ENCODE measurements at places on chromosomes 6 and 20.

DNA sequence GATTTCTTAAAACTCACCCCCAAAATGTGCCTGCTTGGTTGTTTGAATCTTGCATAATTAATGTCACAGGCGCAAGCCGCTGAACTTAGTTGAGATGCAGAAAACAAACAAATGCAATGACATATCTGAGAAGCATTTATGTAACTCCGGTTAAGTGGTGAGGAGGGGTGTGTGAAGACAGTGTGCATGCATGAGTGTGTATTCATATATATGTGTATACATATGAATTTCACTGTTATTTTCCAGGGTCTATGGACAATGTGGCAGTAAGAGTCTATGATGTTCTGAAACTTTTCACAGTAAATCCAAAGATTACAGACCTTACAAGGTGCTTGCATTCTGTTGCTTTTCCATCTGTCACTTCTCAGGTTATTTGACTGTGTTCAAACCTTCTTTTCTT lies 103.0 kb downstream of the ZNF217 start:
- no peak for DNase-seq

GRCh38 chr6:143732536-143732935 lies 54.8 kb downstream of the PHACTR2 start:
- no peak for DNase-seq

GRCh38 chr20:14454296-14454695 lies 116.9 kb upstream of the FLRT3 start:
- DNase-seq = no peak

- DNase-seq = no peak
Observed at GRCh38 chr20:34269996-34270627, 28.9 kb downstream of the ASIP start.

DNA sequence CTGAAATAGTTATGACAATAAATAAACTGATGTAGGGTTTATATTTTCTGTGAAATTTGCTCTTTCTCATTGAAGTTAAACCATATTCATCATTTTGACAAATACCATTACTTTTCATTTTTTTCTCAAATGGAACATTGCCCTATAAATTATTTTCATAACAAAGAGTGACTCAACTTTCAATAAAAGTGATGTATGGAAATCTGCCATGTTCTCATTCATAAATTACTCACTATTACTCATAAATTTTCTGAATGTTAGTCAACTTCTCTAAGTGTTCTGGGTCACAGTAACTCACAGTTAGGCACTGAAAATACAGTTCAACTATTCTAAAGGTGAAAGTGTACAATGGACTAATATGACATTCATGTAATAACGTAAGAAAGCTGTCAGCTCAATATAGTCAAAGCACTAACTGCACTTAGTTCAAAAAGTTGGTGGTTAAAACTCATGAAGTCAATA lies 19.0 kb upstream of the STX11 start:
- no peak for DNase-seq

DNA sequence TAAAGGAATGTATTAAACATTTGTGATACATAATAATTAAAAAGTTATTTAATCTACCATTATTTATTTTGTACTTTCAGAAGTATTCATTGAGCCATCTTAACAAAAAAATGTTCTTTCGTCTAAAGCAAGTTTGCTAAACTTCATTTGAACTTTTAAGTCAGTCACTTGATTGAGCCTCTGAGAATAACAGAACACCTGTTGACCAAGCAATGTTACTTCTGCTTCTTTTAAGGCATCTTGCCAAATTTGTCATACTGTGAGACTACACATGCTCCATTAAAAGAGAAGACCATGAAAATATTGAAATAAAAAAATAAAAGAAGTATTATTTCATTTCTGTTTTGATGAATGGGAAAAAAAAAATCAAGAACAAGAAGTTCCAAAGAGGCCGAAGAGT lies 141.8 kb upstream of the BMP5 start:
- no peak for DNase-seq

DNA sequence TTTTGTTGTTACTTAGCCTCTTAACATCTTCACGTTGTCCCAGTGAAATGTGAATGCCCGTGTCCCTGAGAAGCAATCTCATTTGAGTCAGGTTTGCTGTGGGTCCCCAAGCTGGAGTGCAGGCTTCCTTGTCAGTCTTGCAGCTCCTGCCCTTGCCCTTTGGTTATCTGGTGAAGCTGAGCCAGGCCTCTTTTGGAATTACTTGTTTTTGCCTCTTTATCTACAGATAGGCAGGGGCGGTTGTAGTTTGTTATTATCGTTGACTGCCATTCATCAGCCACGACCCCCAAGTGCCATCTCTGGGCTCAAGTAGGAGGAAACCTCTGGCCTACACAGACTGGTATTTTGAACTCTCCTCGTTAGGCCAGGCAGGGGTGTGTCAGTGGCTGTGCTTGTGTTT lies 2.2 kb downstream of the TMEM14C start:
- DNase-seq = no peak

GRCh38 chr6:43668151-43669028 lies 19.2 kb downstream of the MRPS18A start:
- peak; percentile 68 for DNase-seq

- no peak for DNase-seq
Observed at GRCh38 chr6:35046862-35047261, 94.3 kb downstream of the TCP11 start.

DNA sequence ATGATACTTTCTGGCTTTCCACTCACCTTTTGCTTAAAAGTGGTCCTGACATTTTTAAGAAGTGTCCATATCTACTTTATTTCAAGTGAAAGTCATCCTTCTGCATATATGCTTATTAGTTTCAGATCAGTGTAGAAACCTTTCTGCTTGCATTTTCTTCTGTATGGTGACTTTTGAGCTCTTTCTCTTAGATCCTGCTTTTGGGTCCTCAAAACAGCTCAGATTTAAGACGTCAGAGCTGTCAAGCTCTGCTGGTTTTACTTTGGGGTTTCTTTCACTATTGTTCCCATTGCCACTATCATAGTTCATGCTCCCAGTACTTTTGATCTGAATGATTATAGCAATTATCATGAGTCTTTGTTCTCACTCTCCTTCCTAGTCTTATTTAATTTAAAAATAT lies 41.7 kb downstream of the BCKDHB start:
- no peak for DNase-seq

GRCh38 chr6:14059791-14060436 lies 57.7 kb upstream of the CD83 start:
- peak; percentile 91 for DNase-seq

GRCh38 chr6:143882401-143882930 lies 18.2 kb downstream of the ZC2HC1B start:
- no peak for DNase-seq

GRCh38 chr6:117264692-117265409 lies 507 bp upstream of the VGLL2 start:
- DNase-seq = no peak

DNA sequence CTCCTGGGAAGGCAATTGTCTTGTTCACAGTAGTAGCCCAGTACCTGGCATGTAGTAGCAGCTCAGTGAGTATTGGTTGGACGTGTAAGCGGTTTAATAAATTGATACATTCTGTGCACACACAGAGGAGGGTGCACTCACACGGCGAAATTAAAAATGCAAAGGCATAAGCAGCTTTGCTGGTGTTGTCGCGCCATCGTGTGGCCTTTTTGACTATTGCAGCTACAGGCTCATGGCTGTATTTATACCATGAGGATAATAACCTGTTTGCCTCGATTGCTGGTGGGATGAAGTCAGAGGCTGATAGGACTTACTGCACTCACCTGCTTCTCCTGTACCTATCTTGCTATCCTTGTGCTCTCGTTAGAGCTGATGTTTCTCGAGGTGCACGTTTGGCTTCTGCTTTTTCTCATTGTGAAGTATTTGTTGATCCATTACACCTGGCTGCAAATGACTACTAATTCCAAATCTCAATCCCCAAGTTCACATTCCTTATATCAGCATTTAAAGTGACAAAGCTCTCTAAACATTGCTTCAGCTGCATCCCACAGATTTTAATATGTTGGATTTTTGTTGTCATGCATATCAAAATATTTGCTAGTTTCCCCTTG lies 61.5 kb downstream of the TBXT start:
- DNase-seq = peak; percentile 85

GRCh38 chr6:170087941-170088581 lies 202.8 kb downstream of the DLL1 start:
- no peak for DNase-seq

GRCh38 chr6:16822529-16822928 lies 61.3 kb upstream of the ATXN1 start:
- no peak for DNase-seq

GRCh38 chr20:20063941-20064702 lies 11.8 kb downstream of the CFAP61 start:
- DNase-seq = no peak

DNA sequence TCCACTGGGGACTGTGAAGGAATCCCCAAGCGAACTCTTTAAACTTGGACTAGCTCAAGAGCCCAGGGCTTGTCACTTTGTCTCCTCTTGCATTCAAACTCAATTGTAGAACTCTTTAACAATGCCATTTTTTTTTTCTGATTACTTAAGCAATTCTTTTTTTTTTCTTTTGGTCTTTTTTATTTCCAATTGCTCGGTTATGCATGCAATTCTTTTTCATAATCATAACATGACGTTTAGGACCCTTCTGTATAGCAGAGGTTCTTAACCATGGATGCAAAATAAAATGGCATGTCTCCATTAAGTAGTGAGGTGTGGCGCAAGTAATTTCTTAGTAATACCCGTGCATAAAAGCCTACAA lies 466 bp upstream of the BFSP1 start:
- DNase-seq = no peak

DNA sequence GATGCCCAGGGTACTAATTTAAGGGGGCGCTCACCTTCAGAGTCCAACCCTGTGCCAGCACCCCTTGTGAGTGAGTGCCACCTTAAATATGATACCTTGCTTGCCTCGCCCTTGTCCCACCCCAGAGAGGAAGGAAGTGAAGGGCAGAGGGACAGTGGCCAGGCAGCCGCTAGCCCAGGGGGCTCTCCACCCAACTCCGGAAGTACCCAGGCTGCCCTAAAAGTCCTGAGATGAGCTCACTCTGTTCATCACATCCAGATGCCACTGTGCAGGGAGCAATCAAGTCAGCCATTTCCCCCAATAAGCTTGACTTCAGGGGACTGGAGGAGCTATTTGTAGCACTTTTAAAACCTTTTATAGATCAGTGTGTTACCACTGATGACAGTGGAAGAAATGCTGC lies 25.0 kb upstream of the STX16 start:
- DNase-seq = no peak

All from NCI-H1105 treated with DMSO at 0.1 percent for 48 hours (cell line).